ENCODE measurements at places on chromosomes 7 and 10. TPM values are rescaled to one million over a fixed set of nuclear protein-coding genes. Genes with fewer than 3 reads are reported as not detected.

Gene TFR2
- 7.0 TPM for total RNA-seq

Gene LBX1
- total RNA-seq: 1.9 TPM

Gene AOAH
- total RNA-seq: 5.3 TPM

Gene ODAD2
- 6.8 TPM for total RNA-seq

Gene FAM25G
- not detected for total RNA-seq

Gene MAGI2
- total RNA-seq: 61.3 TPM

Gene LRRC4
- total RNA-seq: 18.9 TPM

Gene CLRN3
- 0.20 TPM for total RNA-seq

Gene WDR86
- 34.4 TPM for total RNA-seq

Gene ZNF117
- total RNA-seq: 24.9 TPM

Gene IQUB
- total RNA-seq: 7.8 TPM

Gene KLF14
- total RNA-seq: 0.22 TPM

Gene DDC
- total RNA-seq: 2.5 TPM

Gene WDR37
- total RNA-seq: 28.0 TPM

Gene KCNIP2
- total RNA-seq: 14.4 TPM

Gene LRRC61
- total RNA-seq: 13.3 TPM

Gene ASIC3
- 2.0 TPM for total RNA-seq

Gene WNT2
- total RNA-seq: 0.79 TPM
